NCI-H1694 (cell line): ENCODE measurements at places on chromosomes 7 and 10.

- DNase-seq = no peak
Observed at GRCh38 chr7:102285540-102286236, 980 bp upstream of the SH2B2 start.

DNA sequence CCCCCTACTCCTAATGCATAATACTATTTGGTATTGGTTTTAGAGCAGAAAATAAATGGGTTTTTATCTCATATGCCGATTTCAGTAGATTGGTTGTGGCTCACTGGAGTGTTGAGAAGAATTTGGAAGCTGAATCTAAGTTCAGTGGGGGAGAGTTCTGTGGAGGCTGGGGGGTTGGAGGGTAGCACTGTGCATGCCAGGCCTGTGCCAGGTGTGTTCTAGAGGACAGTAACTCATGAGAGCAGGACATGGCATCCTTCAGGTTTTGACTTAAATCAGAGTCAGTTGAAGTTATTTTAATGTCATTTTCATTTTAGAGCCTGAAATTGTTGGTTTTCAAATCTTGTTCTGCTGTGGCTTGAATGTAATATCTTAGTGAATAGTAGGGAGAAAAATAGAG is 79.5 kb downstream of the EEPD1 start:
- DNase-seq = no peak

DNA sequence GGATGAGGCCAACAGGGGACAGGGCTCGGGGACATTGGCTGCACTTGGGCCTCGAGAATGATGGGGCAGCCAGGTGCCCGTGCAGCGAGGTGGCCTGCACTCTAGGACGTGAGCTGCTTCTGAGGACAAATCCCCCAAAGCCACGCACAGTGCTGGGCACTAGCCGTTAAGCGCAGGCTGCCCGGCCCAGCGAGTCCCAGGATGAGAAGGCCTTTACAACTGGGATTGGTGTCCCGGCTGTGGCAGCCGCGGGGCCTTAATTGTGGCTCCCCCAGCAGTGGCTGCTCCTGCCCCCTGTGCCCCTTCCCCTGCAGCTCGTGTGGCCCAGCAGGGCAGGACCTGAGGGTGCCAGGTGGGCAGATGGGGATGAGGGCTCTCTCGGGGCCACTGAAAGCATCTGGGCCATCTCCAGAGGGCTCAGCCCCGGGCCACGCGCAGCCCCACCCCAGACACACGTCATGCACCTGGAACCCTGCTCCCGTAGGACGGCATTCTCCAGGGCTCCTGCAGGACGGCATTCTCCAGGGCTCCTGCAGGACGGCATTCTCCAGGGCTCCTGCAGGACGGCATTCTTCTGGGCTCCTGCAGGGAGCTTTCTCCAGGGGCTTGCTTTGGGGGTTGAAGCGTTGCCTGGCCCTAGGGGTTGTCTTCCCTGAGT is 6.6 kb downstream of the PWWP2B start:
- DNase-seq = no peak

- no peak for DNase-seq
Observed at GRCh38 chr7:28433039-28433438, 20.7 kb downstream of the CREB5 start.
